ENCODE measurements at places on chromosomes 1 and 21.
A peak's percentile ranks its signal among the peaks of the same experiment; 100 is the strongest.

GRCh38 chr21:42250422-42251403 lies 31.8 kb downstream of the ABCG1 start:
- DNase-seq = no peak

GRCh38 chr1:240435996-240436566 lies 175.9 kb downstream of the GREM2 start:
- no peak for DNase-seq

GRCh38 chr21:15754640-15755039 lies 24.9 kb downstream of the USP25 start:
- no peak for DNase-seq

- DNase-seq = no peak
These were observed 1260.7 kb downstream of the PLA2G4A start for GRCh38 chr1:188089461-188089860.

GRCh38 chr1:150973836-150974579 lies 627 bp downstream of the CERS2 start:
- no peak for DNase-seq

DNA sequence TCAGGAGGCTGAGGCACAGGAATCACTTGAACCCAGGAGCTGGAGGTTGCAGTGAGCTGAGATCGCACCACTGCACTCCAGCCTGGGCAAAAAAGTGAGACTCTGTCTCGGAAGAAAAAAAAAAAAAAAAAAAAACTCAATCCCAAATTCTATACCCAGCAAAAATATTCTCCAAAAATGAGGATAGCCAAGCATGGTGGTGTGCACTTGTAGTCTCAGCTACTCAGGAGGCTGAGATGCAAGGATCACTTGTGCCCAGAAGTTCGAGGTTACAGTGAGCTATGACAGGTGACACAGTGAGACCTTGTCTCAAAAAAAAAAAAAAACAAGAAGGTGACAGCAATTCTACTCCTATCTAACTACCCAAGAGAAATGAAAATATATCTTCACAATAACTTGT lies 6.4 kb downstream of the TMEM50B start:
- no peak for DNase-seq

DNA sequence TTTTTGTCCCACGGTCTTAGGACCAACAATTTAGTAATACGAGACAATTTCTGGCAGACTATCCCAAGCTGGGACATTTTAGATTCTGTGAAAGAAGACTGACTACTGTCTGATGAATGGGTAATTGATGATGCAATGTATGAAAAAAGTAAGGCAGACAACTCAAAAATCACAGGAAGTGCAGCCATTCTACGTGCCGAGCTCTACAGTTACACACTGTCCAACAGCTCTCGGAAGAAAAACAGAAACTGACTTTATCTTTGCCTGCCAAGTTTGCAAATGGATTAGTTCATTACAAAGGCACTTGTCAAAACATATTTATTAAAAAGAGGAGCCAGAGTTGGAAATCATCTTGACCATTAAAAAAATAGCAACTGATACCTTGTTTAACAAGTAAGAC lies 31.3 kb downstream of the ZBTB8B start:
- no peak for DNase-seq

DNA sequence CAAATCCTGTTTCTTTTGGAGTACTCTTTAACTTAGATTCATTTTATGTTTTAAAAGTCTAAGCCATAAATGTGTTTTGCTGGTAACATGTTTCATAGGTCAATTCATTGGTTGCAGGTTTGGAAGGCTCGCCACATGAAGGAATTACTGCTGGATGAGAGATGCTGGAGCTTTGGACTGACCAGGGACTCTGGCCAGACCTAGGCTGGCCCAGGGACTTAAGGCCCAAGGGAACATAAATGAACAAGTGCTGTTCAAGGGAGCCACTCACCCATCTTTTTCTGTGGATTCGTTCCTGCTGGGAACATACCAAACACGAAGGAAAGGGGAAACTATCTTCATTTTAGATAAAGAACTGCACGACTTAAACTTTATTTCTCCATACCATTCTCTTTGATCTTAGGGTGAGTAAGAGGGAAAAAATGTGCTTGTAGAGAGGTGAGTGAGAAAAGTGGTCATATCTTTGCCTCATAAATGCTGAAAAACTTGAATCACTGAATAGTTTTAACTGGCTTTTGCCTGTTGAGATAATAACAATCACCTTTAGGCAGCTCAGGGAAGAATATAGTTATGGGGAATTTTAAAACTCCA lies 15.3 kb upstream of the SHCBP1L start:
- DNase-seq = no peak

DNA sequence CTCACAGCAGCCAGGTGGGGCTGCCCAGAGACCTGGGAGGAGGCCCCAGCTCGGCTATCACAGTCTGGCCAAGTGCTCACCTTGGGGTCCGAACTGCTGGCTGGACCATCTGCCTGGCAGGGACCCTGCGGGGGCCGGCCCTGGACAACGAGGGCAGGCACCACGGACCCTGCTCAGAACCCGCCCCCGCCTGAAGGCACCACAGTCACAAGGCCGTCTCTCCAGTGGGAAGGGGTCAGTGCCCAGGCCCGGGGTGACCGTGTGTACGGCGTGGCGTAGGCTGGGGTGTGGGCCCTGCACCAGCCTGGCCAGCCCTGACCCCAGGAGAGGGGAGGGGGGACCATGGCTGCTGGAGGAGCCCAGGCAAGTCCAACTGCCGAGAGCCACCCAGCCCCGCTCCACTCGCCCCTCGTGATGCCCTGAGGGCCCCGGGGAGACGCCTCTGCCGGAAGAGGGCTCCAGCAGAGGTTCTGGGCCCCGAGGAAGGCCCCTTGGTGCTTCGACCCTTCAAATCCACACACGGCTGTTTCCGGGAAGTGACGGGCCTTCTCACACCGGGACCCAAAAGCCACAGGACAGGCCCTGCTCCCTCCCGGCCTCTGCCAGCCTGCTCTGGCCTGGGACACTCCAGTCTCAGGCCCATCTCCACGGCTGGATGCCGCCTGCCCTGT lies 11.2 kb upstream of the RNF223 start:
- DNase-seq = no peak

DNA sequence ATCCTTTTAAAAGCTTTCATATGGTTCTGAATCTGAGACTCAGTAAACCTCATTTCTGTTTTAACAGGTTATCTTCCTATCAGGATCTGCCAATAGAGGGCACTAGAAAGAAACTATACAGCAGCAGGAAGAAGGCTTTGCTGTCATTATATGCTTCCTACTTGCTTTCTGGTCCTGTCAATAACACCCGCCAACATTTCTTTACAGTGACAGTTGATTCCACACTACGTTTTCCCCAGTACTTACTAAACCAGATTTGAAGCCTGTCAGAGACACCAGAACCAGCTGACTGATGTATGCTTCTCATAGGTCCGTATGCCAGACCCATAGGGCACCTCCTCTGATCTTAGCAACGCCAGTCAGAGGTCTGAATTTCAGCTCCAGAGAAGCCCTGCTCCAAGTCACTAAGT lies 341.0 kb upstream of the NEGR1 start:
- DNase-seq = peak; percentile 23

DNA sequence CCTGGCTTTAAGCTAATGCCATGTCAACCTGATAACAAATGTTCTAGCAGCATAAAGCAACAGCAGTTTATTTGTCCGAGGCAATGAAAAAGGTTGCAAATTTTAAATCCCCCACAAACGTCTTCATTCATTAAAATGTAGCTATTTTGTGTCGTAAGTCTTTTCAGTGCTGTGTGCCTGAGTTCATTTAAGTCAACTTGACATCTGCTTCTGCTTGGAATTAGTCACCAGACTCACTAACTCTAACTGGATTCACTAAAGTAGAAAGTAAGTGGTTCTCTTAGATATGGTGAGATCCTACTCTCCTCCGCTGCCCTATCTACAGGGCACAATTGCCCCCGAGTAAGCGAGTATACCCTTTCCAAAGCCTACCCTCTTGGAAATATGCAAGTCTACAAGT lies 118.4 kb upstream of the CHRM3 start:
- DNase-seq = no peak

DNA sequence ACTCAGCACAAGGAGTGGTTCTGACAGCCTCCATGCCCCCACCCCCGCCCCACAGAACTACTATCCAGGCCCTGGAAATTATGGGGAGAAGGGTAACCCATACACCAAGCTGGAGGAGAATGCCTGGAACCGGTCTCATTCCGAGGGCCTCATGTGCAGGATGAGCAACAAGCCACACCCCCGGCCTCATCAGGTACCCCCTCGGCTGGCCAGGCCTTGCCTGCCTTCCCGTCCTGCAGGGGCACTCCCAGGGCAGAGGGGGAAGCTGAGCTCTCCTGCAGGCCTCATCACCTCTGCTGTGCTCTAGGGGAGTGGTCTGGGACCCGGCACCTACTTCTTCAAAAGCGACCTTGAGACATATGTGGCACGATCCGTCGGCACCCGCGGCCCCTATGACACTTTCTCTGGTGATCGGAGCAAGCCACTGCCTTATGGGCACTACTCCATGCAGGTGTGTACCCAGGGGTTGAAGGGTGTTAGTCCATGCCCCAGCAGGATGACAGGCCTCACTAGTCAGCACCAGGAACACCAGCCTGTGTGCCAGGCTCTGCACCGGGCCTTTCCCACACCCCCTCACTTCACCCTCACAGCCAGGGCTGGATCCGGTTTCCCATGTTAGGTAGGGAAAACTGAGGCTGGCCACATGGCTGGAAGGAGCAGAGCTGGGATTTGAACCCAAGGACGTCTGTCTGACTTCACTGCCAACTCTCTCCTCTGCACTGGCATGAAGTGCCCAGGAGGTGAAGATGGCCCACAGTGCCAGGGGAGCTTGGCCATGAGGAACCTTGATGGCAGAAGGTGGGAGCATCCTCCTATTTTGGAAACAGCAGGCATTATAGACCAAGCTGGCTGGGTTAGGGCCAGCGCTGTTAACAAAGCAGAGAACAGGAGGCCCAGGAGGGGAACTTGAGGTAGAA lies 10.9 kb upstream of the TTC22 start:
- no peak for DNase-seq

GRCh38 chr1:75131565-75132241 lies 2.5 kb upstream of the LHX8 start:
- no peak for DNase-seq

- no peak for DNase-seq
These were observed 39.8 kb downstream of the DIP2A start for GRCh38 chr21:46498335-46499050.

DNA sequence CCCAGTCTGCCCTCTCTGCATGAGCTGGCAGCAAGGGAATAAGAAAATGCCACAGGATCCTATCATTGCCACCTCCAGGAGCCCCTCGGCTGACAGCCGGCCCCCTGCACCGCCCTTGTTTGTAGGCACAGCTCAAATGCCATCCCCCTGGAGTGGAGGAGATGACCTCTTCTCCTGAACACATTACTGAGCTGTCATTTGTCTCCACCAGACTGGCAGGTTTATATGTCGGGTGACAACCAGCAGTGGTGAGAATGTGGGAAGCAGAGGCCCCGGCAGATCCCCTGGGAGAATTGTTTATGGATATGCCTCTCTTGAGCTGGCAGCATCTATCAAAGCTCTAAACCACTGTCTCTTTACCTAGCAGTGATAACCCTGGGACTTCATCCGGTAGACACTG lies 135.4 kb upstream of the FMN2 start:
- no peak for DNase-seq

- no peak for DNase-seq
These were observed 89.3 kb downstream of the CDC14A start for GRCh38 chr1:100441651-100442050.

DNA sequence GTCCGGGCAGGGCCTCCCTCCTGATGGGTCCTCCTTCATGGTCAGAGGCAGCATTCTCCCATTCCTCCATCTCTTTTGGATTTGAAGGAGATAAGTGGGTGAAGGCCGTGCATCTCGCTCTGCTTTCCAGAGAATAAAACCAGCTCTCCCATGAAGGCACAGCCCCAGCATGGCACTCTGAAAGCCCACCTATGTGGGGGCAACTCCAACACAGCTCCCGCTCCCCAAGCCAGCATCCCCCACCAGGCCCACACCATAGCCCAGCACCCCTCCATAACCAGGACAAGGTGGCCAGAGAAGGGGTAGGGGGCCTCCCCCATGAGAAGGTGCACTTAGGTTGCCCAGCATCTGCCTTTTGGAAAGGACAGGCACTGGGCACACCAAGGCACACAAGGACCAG lies 112.2 kb downstream of the PDE9A start:
- no peak for DNase-seq

- DNase-seq = peak; percentile 78
These were observed 823 bp upstream of the SYF2 start for GRCh38 chr1:25232866-25233784.

DNA sequence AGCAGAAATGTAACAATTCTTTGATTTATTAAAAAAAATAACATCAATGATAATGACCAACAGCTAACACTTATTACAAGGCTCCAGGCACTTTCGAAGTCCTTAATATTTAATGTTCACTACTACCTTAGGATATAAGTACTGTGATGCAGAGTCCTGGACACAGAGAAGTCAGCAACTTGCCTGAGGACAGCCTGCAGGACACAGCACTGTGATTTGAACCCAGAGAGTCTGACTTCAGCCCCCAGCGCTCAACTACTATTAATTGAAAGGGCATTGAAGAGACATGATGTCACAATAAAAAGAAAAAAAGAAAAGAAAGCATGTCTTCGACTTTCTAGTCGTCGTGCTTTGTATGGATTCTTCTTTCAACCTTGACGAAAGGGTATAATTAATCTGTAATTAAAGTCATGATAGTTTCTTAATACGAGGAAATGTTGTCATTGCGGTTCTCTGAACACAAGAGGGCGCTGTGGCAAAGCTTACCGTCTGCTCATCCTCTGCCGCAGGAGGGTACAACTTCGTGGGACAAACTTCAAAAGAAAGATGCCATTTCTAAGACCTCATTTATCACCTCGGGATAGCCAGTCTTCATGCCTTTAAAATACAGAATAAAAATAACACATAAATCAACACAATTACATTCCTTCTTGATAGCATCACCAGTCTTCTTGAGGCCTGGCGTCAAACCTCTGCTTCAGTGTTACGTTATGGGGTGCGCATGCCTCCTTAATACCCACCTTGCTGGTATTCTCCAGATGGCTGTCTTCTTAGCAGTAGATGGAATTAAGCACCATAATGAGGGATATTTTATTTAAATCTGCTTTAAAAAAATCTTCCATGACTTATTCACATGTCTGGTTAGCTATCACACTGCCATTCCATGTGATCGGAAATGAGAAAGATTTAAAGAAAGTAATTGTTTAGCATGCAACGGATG lies 240.1 kb downstream of the DISC1 start:
- no peak for DNase-seq

Data from GF-D8 (cell line).